ENCODE measurements at places on chromosomes 1 and 21. TPM values are rescaled to one million over a fixed set of nuclear protein-coding genes. Genes with fewer than 3 reads are reported as not detected.

DNA sequence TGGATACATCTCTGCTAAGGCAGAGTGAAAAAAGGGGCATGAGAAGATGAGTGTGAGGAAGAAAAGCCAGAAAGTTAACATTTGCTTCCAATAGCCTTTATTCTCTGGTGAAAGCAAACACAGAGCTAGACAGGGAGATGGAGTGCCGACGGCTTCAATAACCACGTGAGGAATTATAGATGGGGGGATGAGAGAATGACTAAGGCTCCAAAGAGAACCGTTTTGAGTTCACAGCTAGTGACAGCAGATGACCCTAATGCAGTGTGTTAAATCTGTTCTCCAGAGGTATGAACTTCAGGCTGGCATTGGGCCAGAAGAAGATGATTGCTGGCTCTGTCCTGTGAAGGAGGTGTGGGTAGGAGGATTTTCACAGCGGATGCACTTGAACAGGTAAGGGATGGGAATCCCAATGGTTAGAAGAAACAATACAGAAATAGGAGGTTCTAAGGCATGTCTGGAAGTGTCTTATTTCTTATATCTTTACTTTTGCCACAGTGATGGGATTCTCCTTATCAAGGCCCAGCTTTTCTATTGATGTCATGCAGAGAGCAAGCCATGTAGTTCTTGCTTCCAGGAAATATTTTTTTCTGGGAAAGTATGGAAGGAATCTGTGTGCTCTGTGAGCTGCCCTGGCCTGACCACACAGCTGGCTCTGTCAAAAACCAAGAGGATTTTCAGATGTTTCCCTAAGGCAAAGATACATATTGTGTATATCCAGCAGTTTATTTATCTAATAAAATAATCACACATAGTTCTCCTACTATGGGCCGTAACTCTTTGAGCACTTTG, 573.8 kb downstream of the LTN1 start:
- no peak for DNase-seq

- DNase-seq, result no peak
These were observed 1109.3 kb upstream of the B3GALT2 start for GRCh38 chr1:194295685-194296084.

DNA sequence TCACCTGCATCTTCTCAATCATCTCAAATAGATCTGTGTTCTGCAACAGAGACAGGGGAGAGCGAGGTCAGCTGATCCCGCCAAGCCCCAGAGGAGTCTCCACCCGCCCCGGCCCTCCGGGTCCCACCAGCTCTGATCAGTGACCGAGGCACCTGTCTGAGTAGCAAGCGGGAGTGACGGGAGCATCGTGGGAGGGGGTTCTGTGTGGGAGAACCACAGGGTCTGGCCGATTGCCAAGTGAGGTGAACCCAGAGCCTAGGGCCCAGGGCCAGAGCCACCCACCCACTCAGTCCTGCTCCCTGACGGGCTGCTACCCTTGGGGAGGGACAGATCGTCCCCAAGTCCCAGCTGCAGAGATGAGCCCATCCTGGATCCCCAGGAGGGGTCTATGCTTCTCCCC, 49.1 kb downstream of the RAP1GAP start:
- DNase-seq, result no peak

GRCh38 chr1:51714374-51715019, 97.6 kb downstream of the OSBPL9 start:
- no peak for DNase-seq

- no peak for DNase-seq
These were observed 42.9 kb downstream of the ADAMTS5 start for GRCh38 chr21:26923986-26924385.

DNA sequence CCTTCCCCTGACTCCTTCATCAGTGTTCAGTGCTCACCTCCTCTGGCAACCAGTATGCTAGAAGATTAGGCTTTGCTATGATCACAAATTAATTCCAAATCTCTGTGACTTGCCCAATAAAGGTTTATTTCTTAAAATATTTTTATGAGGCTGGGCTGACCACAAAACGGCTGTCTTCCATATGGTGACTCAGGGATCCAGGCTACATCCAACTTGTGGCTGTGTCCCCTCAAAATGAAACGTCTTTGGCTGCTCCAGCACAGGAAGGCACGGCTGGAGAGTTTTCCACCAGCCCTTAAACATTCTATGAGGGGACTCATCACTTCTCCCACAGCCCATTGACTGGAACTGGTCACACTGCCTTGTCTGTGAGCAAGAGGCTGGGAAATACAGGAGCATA, 131.5 kb downstream of the HUNK start:
- no peak for DNase-seq

- DNase-seq, result no peak
These were observed 17.9 kb upstream of the PLEKHG5 start for GRCh38 chr1:6509220-6509918.

DNA sequence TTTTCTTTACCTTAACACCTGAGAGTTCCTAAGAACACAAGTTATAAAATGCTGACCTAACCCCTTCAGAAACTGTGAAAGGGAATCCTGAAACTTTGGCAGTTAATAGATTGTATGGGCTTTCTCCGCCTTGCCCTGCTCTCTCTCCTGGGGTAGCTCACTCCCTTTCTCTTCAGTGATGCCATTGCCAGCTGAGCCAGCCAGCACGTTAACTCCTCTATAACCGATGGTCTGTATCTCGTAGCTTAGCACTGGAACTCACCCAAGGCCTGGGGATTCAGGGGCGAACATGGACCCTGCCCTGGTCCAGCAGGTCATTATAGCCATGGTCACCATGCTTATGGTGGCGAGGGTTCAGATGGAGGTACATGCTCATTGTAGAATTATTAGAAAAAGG, 40.7 kb downstream of the TRAPPC10 start:
- no peak for DNase-seq

DNA sequence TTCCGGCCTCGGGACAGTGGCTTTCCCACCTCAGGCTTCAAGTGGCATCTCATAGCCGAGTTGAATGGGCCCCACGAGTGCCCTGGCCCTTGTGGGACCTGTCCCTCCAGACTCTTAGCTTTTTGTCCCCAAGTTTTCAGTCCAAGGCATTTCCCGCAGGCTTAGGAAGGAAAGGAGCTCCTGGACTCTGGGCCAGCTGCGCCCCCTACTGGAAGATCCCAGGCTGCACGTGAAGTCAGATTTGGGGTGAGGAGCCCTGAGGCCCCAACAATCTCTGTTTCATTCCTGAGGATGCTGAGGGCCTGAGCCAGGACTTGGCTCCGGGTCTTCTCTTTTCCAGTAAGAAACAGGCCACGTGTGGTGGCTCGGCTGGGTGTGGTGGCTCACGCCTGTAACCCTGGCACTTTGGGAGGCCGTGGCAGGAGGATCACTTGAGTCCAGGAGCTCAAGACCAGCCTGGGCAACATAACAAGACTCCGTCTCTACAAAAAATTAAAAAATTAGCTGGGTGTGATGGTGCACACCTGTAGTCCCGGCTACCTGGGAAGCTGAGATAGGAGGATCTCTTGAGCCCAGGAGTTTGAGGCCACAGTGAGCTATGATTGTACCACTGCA, 67.4 kb downstream of the ARHGEF10L start:
- peak; percentile 84 for DNase-seq

- DNase-seq, result no peak
These were observed 121.3 kb upstream of the C1orf174 start for GRCh38 chr1:4021136-4021973.

DNA sequence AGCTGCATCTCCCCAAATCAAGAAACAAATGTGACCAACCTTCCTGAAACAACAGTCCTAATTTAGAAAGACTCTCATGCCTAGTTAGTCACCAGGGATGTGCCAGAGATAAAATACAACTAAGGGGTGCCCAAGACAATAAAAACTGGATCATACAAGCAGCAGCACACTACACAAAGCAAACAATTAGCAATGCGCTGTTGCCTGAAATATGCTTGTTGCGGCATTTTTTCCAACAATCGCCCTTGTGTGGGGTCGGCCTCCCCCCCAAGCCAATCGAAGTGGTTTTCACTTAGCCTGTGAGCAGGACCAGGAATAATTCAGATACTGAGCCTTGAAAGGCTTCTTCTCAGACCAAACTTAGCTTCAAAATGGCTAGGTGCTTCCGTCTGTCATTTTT, 1.4 kb upstream of the STMN1 start:
- no peak for DNase-seq

DNA sequence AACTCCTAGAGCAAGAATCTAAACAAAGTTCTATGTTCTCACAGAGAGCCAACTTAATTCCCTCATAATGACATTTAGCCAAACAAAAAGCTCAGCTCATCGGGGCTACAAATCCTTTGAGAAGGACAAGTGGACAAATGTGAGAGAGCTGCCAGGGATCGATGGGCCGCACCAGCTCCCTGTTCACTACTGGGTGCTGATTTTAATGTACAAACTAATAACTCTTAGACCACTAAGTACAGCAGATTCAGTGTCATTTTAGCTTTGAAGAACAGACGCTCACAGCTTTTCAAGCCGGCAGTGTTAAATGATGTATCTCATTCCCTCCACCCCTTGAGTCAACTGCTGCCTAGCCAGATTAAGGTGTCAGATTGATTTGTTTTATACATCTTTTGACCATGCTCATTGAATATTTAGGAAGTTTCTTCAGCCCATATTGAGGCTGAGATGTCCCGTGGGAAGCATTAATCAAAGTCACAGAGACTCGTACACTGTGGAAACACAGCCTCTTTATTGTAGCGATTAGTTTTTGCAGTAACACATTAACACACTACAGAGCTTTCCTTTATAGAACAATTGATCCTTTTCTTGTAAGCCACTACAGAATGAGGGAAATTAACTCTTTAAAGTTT, 21.1 kb downstream of the PROX1 start:
- DNase-seq, result no peak

Gene C1QTNF12
- total RNA-seq, result not detected

Gene NGF
- total RNA-seq, result 2.1 TPM
